Activated CD8-positive, alpha-beta memory T cell treated with anti-CD3 and anti-CD28 coated beads for 1 hour (primary cell): ENCODE measurements at places on chromosomes 1 and 21.

DNA sequence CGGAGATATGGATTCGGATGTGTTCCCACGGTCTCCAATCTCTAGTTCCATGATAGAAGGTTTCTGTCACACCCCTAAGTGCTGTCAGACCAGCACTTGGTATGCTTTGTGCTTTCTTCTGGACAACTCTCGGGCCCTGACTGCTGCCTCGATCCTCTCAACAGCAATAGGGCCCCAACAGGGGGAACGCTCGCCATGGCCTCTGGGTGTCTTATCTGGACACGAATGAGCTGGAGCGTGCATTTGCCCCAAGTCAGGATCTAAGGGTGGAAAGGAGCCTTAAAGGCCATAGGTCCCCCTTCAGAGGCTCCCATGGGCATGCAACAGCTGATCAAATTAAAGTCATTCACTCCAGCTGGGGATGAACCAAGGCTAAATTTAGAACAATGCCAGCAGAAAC, 76.8 kb downstream of the TCP10L start:
- no peak for DNase-seq

DNA sequence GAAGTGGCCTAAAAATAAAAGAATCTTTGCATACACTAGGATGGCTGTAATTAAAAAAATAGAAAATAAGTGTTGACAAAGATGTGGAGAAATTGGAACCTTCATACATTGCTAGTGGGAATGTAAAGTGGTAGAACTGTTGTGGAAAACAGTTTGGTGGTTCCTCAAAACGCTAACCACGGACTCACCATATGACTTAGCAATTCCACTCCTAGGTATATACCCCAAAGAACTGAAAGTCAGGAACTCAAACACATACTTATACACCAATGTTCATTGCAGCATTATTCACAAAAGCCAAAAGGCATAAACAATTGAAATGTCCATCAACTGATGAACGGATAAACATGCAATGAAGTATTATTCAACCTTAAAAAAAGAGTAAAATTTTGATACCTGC, 10.8 kb upstream of the HMGCL start:
- DNase-seq: no peak

DNA sequence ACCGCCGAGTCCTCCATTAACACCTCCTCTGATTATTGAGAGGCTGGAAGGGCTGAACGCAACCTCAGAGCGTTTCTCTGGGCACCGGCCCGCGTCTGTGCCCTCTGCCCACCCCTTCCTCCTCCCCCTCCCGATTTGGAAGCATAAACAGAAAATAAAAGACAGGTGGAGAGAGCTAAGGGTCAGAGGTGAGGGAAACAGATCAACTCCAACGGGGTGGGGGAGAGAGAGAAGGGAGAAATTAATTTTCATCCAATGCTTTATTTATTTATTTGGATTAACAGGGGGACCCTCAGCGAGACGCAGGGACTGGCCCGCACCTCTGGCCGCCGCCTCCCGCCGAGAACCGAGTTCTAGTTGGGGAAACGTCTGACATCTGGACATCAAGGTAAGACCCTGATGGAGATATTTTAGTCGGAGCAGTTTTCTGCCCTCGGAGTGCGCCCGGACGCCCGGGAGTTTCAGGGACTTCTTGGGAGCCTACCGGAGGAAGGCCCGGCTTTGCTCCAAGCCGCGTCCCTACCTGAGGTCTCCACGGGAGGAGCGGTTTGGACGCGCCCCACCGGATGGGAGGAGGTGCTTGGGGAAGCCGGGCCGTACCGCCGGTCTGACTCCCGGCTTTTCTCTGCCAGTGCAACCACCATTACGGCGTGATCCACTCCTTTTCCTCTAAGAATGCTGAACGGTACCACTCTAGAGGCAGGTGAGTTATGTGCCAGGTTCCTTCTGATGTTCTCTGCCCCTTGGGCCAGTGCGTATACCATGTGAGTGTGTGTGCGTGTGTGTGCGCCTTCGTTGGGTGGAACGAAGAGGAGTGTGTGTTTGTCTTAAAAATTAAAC, 5.1 kb upstream of the LHX9 start:
- no peak for DNase-seq

GRCh38 chr1:198253259-198253658, 96.5 kb downstream of the NEK7 start:
- DNase-seq: no peak

DNA sequence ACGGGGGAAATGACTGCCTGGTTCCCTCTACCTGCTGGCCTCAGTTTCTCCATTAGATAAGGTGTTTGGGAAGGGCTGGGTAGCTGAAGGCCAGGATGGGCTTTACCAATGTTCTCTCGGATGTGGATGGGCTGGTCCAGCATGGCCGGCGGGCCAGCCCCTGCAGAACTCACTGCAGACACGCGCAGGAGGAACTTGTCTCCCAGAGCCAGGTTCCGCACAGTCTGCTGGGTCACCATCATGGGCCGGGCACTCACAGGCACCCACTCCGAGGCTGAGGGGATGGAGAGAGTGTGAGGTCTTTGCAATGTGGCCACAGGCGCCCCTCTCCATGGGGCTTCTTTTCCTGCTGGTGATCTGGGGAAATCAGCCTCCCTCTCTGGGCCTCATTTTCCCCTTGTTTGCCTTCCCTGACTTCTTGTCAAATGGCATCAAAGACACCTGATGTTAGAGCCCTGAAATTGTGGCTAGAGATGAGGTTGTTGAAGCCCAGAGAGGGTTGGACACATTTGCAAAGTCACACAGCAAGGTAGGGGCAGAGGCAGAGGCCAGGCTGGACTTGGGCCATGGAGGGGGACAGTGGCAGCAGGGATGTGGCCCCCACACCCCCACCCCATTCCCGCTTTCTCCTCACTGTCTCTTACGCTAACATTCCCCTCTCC, 1.2 kb downstream of the MYBPH start:
- DNase-seq: no peak

DNA sequence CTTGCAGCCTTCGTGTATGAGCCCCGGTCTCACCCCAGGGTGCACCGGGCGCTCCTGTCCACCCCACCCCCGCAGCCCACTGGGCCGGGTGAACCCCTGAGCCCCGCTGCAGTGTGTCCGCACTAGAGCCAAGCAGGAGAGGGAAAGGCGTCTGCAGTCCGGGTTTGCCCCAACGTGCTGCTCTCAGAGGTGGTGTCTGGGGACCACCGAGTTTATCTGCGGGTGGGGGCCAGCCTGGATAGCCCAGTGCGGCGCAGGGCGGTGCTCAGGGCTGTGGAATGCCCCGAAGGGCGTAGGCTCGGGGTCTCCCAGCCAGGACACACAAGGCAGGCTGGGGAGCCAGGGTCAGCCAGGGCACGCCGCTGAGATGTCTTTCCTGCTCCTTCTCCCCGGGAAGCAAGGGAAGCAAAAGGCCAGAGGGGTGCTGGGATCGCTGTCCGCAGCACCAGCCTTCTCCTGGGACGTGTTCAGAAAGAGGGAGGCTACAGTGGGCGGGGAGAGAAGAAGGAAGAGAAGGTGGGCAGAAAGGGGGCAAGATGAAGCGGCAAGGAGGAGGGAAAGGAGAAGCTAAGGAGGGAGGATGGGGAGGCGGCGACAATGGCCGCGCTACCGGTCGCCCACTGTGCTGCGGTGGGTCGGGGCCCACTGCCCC, 56.6 kb downstream of the MAB21L3 start:
- DNase-seq: no peak

DNA sequence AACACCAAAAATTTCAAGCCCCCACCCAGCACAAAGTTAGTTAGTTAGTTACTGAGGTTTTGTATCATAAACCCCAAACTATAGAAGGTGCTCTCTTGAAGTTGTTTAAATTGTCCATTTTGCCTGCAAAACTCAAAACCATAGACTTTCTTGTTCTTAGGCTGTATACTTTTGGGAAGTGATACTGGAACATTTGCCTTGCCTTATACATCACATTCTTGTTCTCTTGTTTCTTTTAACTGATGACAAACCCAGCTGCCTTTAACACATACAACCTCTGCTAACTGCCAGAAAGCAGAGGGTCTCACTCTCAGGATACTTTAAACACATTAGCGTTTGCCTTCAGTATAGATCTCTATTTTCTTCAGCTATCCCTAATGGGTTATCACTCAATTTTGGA, 570.5 kb downstream of the MRPL39 start:
- DNase-seq: no peak

GRCh38 chr1:59223198-59223597, 73.7 kb upstream of the FGGY start:
- no peak for DNase-seq

- DNase-seq: no peak
These were observed 69.9 kb downstream of the ZC3H11B start for GRCh38 chr1:219542828-219543518.

DNA sequence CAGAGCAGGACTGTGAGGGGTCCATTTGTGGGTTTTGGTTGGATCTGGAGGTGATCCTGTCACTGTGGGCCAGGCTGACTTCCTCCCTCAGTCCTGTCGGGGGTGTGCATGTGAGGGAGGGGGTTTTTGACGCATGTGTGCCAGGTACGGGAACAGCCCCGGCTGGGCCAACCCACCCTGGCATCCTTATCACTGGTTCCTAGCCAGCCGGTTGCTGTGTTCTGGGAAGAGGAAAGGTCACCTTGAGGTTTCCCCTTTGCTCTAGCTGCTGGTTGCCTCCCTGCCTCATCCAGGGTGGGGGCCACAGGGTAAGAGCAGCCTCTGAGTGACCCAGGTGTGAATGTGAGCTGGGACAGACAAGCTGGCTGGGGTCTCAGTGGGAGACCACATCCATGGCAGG, 2.5 kb downstream of the SLC26A9 start:
- no peak for DNase-seq

DNA sequence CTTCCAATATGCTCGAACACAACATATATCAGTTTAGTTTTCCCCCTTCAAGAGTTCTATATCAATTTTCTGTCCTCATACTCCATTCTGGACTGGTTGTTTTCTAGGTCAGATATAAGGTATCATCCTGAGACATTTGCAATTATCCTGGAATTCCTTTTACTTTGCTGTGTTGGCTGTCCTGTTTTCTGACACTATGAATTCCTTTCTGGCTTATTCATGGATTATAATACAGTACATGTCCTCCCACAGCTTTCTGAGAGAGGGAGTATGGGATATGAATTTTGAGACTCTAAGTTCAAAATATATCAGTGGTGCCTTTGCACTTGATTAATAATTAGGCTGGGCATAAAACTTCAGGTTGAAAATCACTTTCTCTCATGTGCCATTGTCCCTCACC, 11.9 kb downstream of the PHTF1 start:
- no peak for DNase-seq

- no peak for DNase-seq
These were observed 41.8 kb downstream of the LRIF1 start for GRCh38 chr1:110921953-110922352.

DNA sequence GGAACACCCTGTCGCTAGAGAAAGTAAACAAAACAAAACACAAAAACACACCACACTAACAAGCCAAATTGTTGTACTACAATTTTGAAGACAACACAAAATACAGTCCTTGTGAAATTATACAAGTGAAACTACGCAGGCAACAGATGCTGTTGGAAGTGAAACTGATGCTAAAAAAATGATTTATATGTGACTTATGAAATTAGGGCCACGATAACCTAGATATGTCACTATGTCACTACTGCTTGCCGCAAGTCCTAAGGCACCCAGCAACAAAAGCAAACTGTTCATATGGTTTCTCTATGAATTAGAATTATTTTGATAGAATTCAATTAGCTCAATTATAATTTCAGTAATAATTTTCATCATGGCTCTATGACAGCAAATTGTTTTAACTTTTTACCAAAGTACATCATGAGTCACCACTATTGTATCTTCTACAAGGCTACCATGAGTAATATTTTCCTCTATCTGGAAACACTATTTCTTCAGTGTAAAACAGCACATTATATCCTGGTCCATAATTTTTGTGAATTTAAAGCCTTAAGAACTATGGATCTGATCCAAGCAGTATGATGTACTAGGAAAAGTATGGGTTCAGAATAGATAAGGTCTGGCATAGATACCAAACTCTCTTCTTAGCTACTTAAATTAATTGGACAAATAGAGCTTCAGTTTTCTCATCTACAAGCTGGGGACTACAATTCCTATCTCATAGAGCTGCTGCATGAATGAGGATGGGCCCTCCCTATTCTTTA, 216.3 kb downstream of the COL11A1 start:
- no peak for DNase-seq

DNA sequence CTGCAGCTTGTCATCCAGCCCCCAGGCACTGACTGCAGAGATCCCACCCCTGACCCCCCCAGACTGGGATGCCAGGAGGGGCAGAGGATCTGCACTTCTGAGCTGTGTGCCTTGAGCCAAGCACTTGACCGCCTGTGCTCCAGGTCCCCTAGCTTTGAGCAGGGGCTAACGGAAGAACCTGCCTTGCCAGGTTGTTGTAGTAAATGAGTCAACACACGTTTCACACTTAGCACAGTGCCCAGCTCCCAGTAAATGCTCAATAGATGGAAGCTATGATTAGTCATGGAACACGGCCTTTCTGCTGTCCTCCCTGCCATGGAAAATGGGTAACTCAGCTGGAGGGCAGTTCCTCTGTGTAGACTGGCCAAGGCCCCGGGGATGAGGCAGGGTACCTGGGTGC, 24.1 kb downstream of the IFFO2 start:
- DNase-seq: no peak

DNA sequence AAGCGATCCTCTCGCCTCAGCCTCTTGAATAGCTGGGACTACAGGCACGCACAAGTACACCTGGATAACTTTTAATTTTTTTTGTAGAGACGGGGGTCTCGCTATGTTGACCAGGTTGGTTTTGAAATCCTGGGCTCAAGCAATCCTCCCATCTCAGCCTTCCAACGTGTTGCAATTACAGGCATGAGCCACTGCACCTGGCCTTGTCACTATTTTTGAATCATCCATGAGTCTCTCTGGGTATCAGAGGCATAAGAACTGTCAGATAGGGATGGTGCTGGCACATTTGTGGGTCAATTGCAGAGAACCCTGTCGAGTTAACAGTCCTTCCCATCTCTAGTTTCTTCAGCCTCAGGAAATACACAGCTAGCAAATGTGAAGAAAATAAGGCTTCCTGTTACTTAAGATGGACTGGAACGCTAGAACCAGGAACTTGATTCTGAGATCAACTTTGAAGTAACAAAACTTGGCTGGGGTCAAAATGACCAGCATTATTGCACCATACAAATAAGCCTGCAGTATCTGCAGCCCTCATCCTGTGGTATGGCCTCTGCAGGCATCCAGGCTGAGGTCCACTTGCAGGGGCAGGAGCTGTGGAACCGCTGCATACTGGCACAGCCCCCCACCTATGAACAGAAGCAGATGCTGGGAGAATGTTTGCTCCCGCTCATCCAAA, 124.3 kb upstream of the GADD45A start:
- DNase-seq: no peak

GRCh38 chr21:19148056-19148455, 744.5 kb upstream of the TMPRSS15 start:
- no peak for DNase-seq
